Stimulated activated CD8-positive, alpha-beta memory T cell treated with anti-CD3 and anti-CD28 coated beads, Interleukin-12 subunit alpha, Interleukin-12 subunit beta, amount 100 ng/mL, for 4 hours (primary cell): ENCODE measurements at places on chromosomes 6 and 20.

GRCh38 chr6:45783716-45784115 lies 231.9 kb downstream of the CLIC5 start:
- no peak for DNase-seq

DNA sequence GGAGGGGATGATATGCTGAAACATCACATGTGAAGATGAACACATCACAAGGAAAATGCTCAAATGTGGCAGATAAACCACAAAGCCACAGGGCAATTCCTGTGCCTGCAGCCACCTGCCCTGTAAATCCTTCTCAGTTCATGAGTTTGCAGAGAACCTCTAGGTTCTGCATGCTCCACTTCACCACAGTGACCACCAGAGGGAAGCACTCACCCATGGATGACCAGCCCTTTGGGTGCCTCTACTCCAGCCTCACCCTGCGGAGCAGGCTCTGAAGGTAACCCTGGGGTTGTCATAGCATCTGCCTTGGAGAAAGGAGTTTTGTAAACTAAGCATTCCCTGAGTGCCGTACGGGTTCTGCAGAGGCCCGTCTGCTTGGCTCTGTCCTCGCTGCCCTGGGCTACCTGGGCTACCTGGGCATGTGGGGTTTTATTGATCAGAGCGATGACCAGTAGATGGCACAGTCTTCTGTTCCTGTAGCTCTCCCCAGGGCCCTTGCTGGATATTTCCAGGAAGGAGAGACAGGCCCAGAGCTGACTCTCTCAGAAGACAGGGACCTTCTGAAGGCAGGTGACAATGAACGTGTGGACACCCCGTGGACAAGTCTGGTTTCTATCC lies 31.7 kb upstream of the CST1 start:
- DNase-seq, result no peak

DNA sequence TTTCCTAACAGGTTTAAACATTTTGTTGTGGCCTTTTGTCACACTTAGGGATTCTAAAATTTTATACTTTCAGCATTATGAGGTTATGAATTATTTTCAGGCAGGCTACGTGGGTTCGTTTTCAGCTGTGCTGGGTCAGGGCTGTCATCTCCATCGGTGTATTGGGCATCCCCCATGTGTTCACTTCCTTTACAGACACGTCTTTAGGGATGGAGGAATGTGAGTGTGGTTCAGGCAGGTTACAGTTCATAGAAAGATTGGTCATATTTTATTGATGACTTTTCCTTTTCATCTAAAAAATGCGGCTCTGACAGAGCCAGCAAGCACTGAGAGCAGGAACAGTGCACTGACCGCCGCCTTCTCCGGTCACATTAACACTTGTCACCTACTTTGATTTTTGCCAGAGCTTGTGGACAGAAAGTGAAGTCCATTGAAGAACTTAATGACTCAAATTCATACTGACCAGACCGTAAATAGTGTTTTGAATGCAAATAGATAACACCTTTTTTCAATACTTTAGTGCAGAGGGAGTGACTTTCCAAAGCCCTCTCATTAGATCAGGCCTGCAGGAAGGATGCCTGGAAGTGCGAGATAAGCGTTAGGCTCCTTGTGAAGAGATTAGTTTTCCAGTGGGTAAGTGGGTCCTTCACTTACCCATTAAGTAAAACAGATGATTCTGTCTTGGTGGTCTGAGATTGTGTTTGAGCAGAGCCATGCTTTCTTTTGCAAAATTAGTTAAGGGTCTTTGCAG lies 113.1 kb downstream of the TIAM2 start:
- DNase-seq, result no peak

DNA sequence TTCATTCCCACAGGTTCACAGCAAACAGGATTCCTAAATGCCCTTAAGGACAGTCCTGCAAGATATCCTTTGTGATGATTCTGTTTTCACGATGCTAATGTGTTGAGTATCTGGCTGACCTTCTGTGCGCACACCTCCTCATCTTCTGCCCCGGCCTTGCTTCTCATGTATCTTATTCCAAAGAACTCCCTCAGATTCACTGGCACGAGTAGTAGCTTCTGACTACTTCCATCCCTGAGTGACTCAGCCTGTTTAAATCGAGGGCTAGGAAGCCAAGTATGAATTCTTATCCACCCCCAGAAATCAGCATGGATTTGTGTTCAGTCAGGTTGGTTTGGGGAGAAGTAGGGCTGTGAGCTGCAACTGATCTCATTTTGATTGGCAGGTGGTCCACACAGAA lies 190.2 kb upstream of the SNX9 start:
- no peak for DNase-seq

GRCh38 chr6:71444222-71444621 lies 155.6 kb downstream of the OGFRL1 start:
- no peak for DNase-seq

GRCh38 chr6:108616973-108617372 lies 56.3 kb downstream of the FOXO3 start:
- DNase-seq, result no peak

DNA sequence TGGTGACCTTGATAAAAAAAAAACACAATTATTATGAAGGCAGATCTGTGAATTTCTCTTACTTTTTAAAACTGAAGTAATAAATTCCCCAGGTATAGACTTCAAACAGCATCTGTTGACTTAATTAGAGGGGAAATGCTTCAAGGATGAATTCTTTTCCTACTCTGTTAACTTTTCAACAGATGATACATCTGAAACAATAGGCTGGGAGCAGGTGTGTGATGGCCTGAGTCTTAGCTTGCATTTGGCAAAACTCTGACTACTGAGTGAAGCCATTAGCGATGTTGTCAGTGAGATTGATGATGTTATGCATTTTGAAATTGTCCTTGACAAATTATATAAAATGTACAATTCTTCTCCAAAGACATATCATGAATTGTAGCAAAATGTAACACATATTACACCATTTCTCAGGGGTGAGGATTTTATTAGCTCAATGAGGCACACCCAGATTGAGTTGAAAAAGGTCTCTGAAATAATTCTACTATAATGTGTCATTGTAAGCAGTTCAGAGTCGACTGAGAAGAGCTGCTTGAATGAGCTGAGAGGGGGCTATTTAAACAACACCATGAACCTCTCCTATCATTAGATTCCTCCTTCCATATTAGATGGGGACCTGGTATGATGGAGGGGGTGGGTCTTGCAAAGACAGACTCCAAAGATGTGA lies 39.6 kb upstream of the OGFRL1 start:
- no peak for DNase-seq
